ENCODE measurements at places on chromosomes 2 and 18. TPM values are rescaled to one million over a fixed set of nuclear protein-coding genes. Genes with fewer than 3 reads are reported as not detected.

The ST6GAL2 gene
- total RNA-seq = 14.9 TPM

The PDK1 gene
- total RNA-seq = 4.4 TPM

The DES gene
- total RNA-seq = 0.06 TPM

The HTR2B gene
- total RNA-seq = 0.08 TPM

The UGT1A8 gene
- not detected for total RNA-seq

The CREG2 gene
- 10.6 TPM for total RNA-seq

The YWHAQ gene
- 716 TPM for total RNA-seq

The PAIP2B gene
- total RNA-seq = 0.35 TPM

Measured in A549 treated with CORT108297 at 1 μM for 4 hours (cell line).